ENCODE measurements at places on chromosomes 4 and X. TPM values are rescaled to one million over a fixed set of nuclear protein-coding genes. Genes with fewer than 3 reads are reported as not detected.

NR3C2 gene
- 0.20 TPM for total RNA-seq

GRIA2 gene
- total RNA-seq, result 1.4 TPM

ABCG2 gene
- total RNA-seq, result 0.08 TPM

ASMT gene
- total RNA-seq, result not detected

RBM46 gene
- total RNA-seq, result not detected

PNMA6F gene
- not detected for total RNA-seq

ZIC3 gene
- total RNA-seq, result not detected
